ENCODE measurements at places on chromosomes 4 and X. TPM values are rescaled to one million over a fixed set of nuclear protein-coding genes. Genes with fewer than 3 reads are reported as not detected.

- peak; percentile 83 for DNase-seq
Measured at GRCh38 chrX:65668377-65669310, 1.2 kb downstream of the MSN start.

GRCh38 chrX:148337873-148338272 lies 162.5 kb upstream of the AFF2 start:
- DNase-seq = no peak

GRCh38 chr4:96162636-96163035 lies 322.7 kb downstream of the PDHA2 start:
- DNase-seq = no peak

DNA sequence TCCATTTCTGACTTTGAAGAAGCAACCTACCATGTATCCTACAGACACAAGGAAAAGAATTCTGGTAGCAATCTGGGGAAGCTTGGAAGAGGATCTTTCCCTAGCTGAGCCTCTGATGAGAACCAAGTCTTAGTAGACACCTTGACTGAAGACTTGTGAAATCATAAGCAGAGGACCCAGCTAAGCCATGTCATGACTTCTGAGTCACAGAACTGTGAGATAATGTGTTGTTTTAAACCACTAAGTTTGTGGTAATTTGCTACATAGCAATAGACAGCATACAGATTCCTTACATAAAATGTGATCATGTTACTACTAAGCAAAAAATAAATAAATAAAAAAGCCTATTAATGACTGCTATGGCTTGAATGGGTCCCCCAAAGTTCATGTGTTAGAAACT lies 71.3 kb upstream of the ANKRD50 start:
- no peak for DNase-seq

DNA sequence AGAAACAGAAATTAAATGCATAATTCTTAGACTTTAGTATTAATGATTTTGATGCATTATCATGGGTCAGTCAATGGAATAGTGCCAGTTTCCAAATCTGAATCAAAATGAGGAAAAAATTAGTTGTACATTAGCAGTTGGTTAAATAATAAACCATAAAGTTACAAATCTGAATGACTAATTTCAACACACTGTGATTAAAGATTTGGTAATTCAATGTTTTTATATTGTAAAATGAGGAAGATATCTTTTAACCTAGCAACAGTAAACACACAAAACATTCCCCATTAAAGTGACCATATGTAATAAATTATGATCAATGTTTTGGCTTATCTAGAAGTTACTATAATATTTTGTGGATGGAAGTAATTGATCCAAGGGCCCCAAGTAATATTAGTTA lies 1.6 kb downstream of the FBXO8 start:
- DNase-seq = no peak

DNA sequence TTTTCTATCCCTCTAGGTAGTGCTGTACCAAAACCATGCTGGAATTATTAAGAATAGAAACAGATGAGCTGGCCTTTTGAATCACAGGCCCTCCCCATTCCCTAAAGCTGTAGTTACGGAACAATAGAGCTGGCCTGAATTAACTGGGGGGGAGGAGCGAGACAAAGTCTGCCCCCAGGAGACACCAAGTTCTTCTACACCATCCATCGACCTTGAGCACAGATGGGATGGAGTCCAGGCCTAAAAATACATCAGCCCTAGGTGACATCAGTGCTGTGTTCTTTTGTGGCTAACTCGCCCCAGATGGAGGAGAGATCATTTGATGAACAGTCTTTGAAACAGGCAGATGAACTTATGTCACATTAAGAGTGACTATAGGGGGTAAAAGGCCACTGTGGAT lies 49.6 kb downstream of the LHFPL1 start:
- DNase-seq = no peak

Gene MAGEC1
- not detected for total RNA-seq

All from upper lobe of left lung (tissue), 6 donors.